ENCODE measurements at places on chromosomes 16 and 17. TPM values are rescaled to one million over a fixed set of nuclear protein-coding genes. Genes with fewer than 3 reads are reported as not detected.

DNA sequence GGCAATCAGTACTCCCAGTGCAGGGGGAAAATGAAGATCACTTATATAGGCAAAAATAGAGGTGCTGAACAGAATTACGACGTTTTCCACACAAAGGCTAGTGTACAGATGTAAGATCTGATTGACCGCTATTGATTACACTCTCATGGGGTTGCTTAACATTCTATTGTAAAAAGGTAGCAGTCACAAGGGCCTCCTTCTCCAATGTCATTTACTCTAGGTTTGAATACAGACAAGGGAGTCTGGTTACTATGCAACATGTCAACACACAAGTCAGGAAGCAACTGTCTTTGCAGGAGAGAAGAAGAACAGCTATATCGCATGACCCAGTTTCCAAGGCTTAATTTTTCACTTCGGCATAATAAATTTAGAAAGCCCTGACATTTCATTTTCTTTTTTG lies 7.9 kb downstream of the KRT37 start:
- no peak for DNase-seq
- no peaks in the 10 kb centered on the region for H3K36me3 ChIP-seq
- no peak overlapping the region for H3K27ac ChIP-seq
- H3K4me1 ChIP-seq = peaks cover 4% of the 10 kb centered on the region
- no peak overlapping the region for H3K4me3 ChIP-seq

GRCh38 chr17:70863436-70864248 lies 694.3 kb downstream of the KCNJ2 start:
- H3K27ac ChIP-seq = no peak overlapping the region
- peaks cover 29% of the 10 kb centered on the region for H3K36me3 ChIP-seq
- DNase-seq = no peak
- H3K4me1 ChIP-seq = no peaks in the 10 kb centered on the region
- H3K4me3 ChIP-seq = no peak overlapping the region

Gene HELZ
- total RNA-seq = 49.3 TPM

Gene PLEKHH3
- 22.3 TPM for total RNA-seq

DNA sequence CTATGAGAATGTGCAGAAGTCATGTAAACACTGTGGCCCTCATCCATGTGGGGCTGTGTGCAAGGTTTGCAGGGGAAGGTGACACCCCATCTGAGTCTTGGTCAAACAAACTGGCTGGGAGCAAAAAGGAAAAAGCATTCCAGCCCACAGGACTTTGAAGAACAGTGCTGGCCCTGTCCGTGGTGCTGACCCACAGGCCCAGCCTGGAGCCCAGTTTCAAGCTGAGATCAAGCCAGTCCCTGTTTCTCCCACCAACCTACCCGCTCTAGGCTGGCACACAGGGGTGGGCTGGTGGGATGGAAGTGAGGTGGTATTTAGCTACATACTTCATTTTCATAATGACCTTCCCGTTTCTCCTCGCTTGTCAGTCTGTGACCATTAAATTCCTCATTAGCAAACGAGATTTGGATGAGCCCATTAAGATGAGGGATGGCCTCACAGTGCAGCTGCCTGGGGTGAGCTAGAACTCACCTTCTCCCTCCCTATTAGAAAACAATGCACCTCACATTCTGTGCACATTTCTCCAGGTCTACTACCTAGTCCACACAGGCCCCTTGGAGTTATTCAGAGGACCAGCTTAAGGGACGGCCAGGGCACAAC lies 12.6 kb upstream of the RPL38 start:
- DNase-seq = peak; percentile 71
- H3K36me3 ChIP-seq = no peaks in the 10 kb centered on the region
- H3K4me3 ChIP-seq = no peak overlapping the region
- no peaks in the 10 kb centered on the region for H3K4me1 ChIP-seq
- no peak overlapping the region for H3K27ac ChIP-seq

DNA sequence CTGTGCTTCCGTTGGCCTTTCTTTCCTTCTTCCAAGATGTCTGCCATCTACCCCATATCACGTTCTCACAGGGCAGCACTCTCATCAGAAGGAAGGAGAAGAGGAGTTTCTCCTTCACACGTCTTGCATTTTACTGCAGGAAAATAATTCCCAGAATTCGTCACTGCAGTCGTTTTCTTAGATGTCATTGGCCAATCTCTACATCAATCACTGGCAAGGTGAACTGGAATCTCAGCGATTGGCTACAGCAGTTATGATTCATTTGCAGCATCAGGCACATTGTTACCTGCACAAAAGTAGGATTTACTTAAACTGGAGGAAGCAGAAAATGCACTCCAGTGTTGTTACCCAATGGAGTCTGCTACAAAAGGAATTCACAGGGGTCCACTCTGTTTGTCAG lies 277.2 kb upstream of the RBFOX1 start:
- H3K36me3 ChIP-seq = no peaks in the 10 kb centered on the region
- no peaks in the 10 kb centered on the region for H3K27me3 ChIP-seq
- H3K27ac ChIP-seq = no peak overlapping the region
- H3K4me3 ChIP-seq = no peak overlapping the region

Gene HOXB8
- not detected for total RNA-seq

DNA sequence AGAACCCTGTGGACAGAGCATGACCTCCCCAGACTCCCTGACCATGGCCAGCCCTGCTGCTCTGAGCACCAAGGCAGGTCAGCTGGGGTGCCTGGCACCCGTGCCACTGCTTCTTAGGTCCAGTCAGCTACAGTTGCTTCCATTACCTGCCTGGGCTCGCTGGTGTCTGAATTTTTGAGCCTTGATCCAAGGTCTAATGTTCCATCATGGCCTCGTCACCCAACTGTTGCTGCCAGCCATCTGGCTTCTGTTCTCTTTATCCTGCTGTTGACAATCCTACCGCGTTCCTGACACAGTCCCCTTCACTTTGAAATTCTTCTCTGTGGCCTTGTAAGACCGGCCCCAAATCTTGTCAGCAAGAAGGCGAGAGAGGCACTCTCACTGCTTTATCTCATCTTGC lies 16.7 kb downstream of the GLYR1 start:
- DNase-seq = no peak
- no peak overlapping the region for H3K4me3 ChIP-seq
- H3K27me3 ChIP-seq = no peaks in the 10 kb centered on the region
- H3K4me1 ChIP-seq = no peaks in the 10 kb centered on the region
- no peak overlapping the region for H3K27ac ChIP-seq
- H3K36me3 ChIP-seq = peaks cover 21% of the 10 kb centered on the region

- no peaks in the 10 kb centered on the region for H3K27me3 ChIP-seq
- no peak overlapping the region for H3K4me3 ChIP-seq
- no peaks in the 10 kb centered on the region for H3K4me1 ChIP-seq
- no peak overlapping the region for H3K27ac ChIP-seq
- H3K36me3 ChIP-seq = peaks cover 49% of the 10 kb centered on the region
These were observed 13.6 kb downstream of the DHODH start for GRCh38 chr16:72022127-72022526.

DNA sequence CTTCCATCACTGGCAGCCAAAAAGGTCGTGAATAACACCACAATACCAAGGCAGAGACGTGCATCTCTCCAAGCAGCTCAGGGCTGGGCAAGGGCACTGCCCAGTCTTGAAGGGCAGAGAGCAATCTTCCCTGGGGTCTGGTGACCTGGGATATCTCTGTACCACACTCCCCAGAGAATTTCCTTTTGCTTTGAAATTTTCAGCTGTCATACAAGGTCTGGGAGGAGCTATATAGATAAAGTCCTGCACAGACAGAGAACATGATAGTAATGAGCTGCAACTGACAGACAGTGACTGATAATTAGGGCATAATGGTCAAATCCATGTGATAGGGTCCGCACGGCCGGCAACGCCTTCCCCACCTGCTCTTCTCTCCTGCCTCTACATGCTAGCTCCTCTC lies 68.2 kb downstream of the DYNLRB2 start:
- H3K27me3 ChIP-seq = no peaks in the 10 kb centered on the region
- no peaks in the 10 kb centered on the region for H3K4me1 ChIP-seq
- H3K4me3 ChIP-seq = no peak overlapping the region
- no peaks in the 10 kb centered on the region for H3K36me3 ChIP-seq
- no peak overlapping the region for H3K27ac ChIP-seq

Gene CACNG1
- total RNA-seq = not detected

Gene XAF1
- total RNA-seq = not detected

Gene TMEM238L
- not detected for total RNA-seq

Gene MEFV
- not detected for total RNA-seq

GRCh38 chr17:13531721-13532120 lies 70.0 kb downstream of the HS3ST3A1 start:
- H3K27me3 ChIP-seq = no peaks in the 10 kb centered on the region
- H3K4me3 ChIP-seq = no peak overlapping the region

Gene NLRP1
- total RNA-seq = 12.1 TPM

DNA sequence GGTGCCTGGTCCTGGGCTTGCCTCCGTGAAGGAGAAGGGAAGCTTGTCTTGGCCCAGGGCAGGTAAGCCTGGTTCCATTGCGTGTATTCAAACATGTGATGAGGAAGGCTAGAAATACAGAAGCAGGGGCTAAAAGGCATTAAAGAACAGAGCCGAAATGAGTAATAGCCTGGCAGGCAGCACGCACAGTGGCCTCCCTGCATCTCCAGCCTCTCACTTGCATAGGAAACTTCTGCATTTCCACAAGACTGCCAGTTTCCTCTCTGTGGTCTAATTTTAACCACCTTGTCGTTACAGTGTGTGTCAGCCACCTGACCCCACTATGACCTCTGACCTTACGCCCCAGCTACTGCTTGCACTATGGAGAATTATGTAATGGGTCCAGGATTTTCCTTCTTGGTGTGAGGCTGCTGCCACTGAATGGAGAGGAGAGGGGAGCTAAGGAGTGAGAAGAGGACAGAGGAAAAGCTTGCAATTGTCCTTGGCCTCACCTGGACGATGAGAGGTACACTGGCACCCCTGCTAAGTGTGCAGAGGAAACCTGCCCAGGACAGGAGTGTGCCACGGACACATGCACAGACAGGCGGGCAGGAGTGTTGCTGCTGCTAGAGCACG lies 32.8 kb downstream of the HIC1 start:
- no peak for DNase-seq
- peaks cover 10% of the 10 kb centered on the region for H3K36me3 ChIP-seq
- no peak overlapping the region for H3K4me3 ChIP-seq
- H3K27ac ChIP-seq = no peak overlapping the region

Gene LYRM9
- total RNA-seq = 3.2 TPM

- H3K27ac ChIP-seq = no peak overlapping the region
- no peak overlapping the region for H3K4me3 ChIP-seq
- H3K36me3 ChIP-seq = no peaks in the 10 kb centered on the region
- peaks cover 4% of the 10 kb centered on the region for H3K4me1 ChIP-seq
- no peak for DNase-seq
These were observed 245.9 kb downstream of the CPPED1 start for GRCh38 chr16:12557786-12558185.

Gene PRAC2
- not detected for total RNA-seq

Gene KRTAP4-12
- total RNA-seq = not detected

- H3K27ac ChIP-seq = no peak overlapping the region
- no peaks in the 10 kb centered on the region for H3K36me3 ChIP-seq
- DNase-seq = no peak
- H3K4me3 ChIP-seq = no peak overlapping the region
- H3K27me3 ChIP-seq = peaks cover 3% of the 10 kb centered on the region
These were observed 5.4 kb downstream of the NXPH3 start for GRCh38 chr17:49580981-49581647.

DNA sequence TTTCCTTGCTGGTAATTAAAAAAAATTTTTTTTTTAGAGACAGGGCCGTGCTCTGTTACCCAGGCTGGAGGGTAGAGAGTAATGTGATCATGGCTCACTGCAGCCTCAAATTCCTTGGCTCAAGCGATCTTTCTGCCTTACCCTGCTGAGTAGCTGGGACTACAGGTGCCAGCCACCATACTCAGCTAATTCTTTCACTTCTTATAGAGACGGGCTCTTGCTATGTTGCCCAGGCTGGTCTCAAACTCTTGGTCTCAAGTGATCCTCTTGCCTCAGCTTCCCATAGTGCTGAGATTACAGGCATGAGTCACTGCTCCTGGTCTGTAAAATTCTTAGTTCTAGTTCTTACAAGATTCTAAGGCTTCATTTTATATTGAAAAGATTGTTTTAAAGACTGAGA lies 11.1 kb downstream of the SMIM36 start:
- no peak for DNase-seq
- no peaks in the 10 kb centered on the region for H3K27me3 ChIP-seq
- H3K36me3 ChIP-seq = no peaks in the 10 kb centered on the region
- H3K4me1 ChIP-seq = no peaks in the 10 kb centered on the region
- H3K27ac ChIP-seq = no peak overlapping the region

Gene HSD3B7
- 7.5 TPM for total RNA-seq

Gene KRTAP9-4
- not detected for total RNA-seq

GRCh38 chr16:68131813-68132706 lies 46.9 kb downstream of the NFATC3 start:
- DNase-seq = no peak
- no peak overlapping the region for H3K4me3 ChIP-seq
- no peaks in the 10 kb centered on the region for H3K4me1 ChIP-seq
- no peaks in the 10 kb centered on the region for H3K27me3 ChIP-seq

Gene GRIN2A
- 1.5 TPM for total RNA-seq

- no peak overlapping the region for H3K27ac ChIP-seq
- H3K4me1 ChIP-seq = no peaks in the 10 kb centered on the region
- H3K4me3 ChIP-seq = no peak overlapping the region
- peaks cover 17% of the 10 kb centered on the region for H3K36me3 ChIP-seq
These were observed 16.4 kb upstream of the HAP1 start for GRCh38 chr17:41750862-41751261.

DNA sequence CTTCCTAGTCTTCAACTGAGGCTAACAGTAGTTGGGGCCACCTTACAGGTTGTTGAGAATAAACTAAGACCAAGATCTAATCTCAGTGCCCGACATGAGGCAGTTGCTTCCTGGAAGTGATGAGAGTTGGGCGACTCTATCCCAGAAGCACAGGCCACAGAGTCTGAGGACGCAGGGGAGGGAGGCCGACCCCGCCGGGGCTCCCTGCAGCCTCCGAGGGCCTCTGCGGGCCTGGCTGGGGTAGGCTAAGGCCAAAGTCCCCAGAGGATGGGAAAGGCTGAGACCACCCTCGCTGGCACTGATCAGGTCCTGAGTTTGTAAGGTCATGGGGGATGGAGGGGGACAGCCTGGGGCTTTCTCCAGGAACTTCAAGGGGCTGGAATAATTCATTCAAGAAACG lies 74.0 kb downstream of the ENGASE start:
- no peak overlapping the region for H3K27ac ChIP-seq
- H3K4me1 ChIP-seq = no peaks in the 10 kb centered on the region
- H3K36me3 ChIP-seq = no peaks in the 10 kb centered on the region
- no peak for DNase-seq
- no peaks in the 10 kb centered on the region for H3K27me3 ChIP-seq

Gene ABCA8
- not detected for total RNA-seq

- H3K27ac ChIP-seq = no peak overlapping the region
- H3K27me3 ChIP-seq = no peaks in the 10 kb centered on the region
- no peak for DNase-seq
- no peak overlapping the region for H3K4me3 ChIP-seq
- H3K36me3 ChIP-seq = no peaks in the 10 kb centered on the region
- H3K4me1 ChIP-seq = no peaks in the 10 kb centered on the region
These were observed 34.5 kb upstream of the EFCAB13 start for GRCh38 chr17:47289302-47289701.

GRCh38 chr17:1197781-1198490 lies 18.2 kb upstream of the ABR start:
- no peak overlapping the region for H3K27ac ChIP-seq
- no peaks in the 10 kb centered on the region for H3K27me3 ChIP-seq
- no peaks in the 10 kb centered on the region for H3K4me1 ChIP-seq
- DNase-seq = no peak
- H3K4me3 ChIP-seq = no peak overlapping the region
